ENCODE measurements at places on chromosomes 7 and 10.
A peak's percentile ranks its signal among the peaks of the same experiment; 100 is the strongest.

DNA sequence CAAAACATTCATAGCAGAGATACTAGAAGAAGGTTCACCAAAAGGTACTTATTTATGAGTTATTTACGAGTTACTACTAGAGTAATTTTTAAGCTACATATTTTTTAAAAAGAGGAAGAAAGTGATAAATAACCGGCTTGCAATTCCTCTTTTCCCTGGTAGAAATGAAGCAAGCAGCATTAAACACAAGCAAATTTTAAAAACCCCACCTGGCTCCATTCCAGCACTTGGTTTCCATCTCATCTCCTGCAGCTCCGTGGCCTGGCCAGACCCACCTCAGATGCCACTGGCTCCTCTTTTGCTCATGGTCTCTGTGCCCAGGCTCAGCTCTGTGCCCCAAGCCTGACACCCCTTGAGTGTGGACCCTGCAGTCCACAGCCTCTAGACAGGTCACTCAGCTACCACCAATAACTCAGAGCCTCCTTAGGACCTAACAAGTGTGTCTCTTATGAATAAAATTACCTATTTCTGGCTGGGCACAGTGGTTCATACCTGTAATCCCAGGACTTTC is 479.5 kb downstream of the TNS3 start:
- no peak for DNase-seq

- no peak for DNase-seq
These were observed 41.3 kb upstream of the GGCT start for GRCh38 chr7:30545791-30546555.

DNA sequence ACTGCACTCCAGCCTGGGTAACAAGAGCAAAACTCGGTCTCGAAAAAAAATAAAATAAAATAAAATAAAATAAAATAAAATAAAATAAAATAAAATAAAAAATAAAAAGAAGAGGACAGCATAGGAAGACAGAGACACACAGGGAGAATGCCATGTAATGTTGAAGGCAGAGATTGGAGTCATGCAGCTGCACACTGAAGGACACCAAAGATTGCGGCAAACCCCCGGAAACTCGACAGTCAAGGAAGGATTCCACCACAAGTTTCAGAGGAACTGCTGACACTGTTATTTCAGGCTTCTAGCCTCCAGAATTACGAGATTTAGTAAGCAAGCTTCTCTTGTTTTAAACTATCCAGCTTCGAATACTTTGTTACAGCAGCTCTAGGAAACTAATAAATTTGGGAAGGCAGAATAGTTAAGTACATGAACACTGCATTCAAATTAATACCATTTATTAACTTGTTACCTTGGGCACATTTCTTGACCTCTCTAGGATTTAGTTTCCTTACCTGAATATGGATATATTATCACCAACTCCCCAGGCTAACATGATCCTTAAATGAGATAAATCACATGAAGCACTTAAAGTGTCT is 9.5 kb downstream of the CPED1 start:
- DNase-seq, result no peak

- DNase-seq, result no peak
These were observed 26.0 kb downstream of the LEP start for GRCh38 chr7:128266883-128267594.

DNA sequence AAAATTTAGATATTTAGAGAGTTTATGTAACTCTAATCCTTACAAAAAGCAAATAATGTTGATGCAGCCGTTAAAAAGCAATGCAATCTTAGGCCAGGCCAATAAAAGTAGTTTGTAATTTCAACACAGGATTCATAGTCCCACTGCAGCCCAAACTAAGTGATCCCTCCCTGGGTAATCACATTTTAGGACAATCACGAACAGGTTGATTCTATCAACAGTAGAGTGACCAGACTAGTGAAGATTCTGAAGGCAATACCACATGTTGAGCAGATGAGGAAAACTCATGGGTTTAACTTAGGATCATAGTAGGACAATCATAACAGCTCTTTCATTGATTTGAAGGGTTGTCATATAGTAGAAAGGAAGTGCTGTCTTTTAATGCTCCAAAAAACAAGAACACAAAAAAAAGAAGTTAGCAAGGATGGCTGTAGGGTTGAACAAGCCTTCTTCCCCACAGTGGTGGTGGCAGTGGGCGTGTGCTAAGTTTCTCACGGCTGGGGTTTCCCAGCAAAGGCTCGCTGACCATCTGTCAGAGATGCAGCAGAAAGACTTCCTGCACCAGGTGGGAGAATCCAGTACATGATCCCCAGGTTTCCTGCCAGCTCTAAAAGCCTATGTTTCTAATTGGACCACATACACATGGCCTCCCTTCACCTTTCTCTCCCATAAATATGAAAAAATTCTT is 212.2 kb downstream of the CHRM2 start:
- no peak for DNase-seq

DNA sequence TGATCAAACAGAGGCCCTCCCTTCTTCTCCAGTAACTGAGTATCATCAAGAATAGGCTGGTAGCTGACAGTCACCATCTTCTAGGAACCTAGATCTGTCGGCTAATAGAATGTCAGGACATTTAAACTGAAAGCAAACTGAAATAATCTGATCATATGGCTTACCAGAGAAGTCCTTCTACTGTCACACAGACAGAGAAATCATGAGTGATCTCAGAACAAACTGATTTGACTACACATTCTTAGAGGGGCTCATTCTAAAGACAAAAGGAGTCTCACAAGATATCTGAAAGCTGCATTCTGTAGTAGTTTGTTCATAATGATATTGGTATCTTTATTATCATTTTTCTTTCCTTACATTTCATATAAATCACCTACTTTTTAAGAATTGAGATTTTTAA is 130.9 kb upstream of the ADCY1 start:
- no peak for DNase-seq

DNA sequence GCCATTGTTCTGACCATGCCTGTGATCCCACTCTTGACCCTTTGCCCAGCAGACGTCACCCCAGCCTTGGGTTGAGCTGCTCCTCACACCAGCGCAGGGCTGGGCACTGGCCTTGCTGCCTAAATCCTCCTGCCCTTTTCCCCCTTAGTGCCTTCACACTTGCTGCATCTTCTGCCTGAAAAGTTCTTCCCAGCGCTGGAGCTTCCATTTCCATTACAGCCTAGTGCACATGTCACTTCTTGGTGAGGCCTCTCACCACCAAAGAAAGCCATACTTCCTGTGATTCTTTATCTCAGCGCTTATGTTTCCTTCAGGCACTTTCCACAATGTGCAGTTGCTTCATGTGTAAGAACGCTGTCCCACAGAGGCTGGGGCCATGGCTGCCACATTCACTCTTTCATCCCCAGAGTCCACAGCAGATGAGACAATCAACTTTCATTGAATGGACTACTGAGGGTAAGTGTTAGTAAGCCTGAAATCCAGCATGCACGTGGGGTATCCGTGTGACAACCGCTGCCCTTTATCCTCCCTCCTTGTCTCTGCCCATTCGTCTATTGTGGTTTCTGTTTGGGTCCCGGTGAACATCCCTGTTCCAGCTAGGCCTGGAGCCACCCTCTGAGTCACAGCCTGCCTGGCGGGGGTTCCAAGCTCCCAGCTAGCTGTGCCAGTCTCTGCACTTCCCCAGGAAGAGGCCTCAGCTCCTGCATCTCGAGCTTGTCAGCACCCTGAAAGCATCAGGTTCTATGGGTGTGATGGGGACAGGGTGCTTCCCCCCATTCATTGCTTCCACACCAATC is 37.3 kb downstream of the ADRA2A start:
- no peak for DNase-seq

DNA sequence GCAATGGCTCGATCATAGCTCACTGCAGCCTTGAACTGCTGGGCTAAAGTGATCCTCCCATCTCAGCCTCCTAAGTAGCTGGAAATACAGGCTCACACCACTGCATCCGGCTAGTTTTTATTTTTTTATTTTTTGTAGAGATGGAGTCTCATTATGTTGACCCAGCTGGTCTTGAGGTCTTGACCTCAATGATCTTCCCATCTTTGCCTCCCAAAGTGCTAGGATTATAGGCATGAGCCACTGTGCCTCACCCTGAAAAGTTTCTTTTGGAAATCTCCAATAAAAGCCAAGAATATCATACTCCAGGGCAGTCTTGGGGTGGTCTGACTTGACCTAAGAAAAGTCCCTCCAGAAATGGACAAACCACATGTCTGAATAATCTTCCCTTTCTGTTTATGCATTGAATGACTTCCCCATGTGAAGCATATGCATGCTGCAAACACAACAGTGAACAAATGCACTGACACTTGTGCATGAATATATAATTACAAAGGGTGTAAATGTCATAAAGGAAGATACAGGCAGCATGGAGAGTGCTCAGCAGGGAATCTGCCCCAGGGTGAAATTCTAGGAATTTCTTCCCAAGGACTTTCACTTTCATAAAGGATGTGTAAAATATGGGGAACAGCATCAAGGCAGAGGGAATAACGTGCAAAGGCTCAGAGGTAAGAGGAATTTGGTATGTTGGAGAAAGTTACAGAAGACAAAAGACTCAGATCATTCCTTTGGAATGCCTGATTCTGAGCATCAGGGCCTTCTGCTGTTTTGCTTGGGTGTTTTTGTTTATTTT is 142.4 kb upstream of the LYZL1 start:
- no peak for DNase-seq

- peak; percentile 2 for DNase-seq
These were observed 25.2 kb upstream of the OPTN start for GRCh38 chr10:13074563-13075451.

GRCh38 chr10:44963772-44964633 is 4.4 kb downstream of the RASSF4 start:
- no peak for DNase-seq

DNA sequence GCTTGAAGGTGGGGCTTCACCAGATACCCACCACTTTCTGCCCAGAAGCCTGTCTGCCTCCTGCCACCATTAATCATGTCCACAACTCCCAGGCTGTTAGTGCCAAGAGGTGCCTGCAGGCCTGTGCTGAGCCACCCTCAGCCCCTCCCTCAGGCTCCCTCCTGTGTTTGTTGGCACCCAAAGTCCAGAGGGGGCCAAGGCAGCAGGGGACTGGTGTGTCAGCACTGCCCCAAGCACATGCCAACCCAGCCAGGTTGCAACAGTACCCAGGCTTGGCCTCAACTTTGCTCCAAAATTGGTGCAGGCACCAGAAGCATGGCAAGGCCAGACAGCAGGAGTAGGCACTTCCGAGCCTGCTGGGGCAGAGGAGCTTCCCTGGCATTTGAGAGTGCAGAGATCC is 111.3 kb downstream of the HPSE2 start:
- no peak for DNase-seq

GRCh38 chr7:42886129-42886528 is 25.7 kb downstream of the C7orf25 start:
- DNase-seq, result no peak

DNA sequence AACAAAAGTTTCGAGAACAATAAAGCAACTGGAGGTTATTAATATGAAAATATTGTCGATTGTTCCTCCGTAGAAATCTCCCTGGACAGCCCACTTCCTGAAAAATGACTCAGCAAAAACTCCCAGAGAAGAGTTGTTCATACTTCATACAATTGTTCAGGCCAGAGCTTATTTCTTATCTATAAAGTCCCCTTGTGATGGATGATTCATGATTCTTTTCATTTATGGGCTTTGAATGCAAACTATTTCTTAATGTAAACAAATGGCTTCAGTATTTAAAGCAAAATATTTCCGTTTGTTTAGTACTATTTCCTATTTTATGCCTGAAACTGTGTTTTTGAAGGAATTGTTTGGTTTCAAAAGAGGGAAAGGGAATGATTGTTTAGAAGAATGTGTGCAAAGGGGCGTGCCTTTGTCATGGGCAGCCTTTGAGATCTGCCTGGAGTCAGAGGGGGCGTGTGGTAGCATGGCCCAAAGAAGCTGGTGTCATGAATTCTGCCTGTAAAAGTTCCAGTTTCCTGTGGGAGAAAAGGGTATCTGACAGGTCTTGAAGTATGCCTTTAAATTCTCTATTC is 26.2 kb upstream of the EXOC6 start:
- DNase-seq, result no peak

DNA sequence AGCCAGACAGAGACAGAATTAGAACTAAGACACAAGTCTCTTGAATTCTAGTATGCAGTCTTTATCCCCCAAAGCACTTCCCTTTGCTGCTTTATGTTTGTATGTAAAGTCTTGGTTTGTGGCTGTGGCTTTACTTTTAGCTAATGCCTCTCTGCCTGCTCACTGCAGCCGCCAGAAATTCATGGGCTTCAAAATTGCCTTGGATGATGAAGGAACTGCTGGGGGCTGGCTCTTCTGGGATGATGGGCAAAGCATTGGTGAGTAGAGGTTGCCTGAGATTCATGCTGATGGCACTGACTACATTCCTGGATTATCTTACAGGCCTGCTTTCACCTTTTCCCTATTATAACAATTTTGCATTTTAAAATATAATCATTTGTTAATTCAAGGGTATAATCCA is 10.9 kb upstream of the MGAM2 start:
- no peak for DNase-seq

DNA sequence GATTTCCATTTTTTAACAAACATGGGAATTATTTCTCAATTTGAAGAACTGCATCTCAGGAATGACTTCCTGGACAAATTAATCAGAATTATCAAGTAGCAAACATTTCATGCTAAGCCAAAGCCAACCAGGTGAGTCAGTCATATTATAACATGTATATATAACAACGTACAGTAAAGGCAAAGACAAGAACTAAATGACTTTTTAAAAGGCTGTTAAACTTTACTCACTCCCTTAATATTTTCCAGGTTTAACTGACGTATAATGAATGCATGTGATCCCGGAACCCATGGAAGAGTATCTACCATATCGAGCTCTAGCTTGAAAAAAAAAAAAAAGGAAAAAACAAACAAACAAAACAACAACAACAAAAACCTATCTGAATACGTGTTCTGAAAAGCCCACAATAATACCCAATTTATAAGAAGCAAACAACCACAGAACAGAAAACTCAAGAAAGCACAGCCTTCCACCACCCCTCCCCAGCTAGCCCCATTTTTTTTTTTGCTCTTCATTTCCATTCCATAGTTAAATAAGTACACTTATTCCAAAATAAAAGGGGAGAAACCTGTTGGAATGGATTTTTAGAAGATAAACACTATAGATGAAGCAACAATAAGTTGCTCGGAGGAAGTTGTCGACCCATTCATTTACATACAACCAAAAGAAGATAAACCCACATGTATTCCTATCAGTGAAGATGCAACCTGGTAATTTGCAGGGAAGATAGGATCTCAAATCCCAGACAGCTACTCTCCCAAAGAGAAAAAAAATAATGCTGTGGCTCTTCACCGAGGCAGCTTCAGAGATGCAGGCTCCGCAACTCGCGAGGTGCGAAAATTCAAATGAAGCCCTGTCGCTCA is 537 bp downstream of the NAPEPLD start:
- DNase-seq, result no peak

DNA sequence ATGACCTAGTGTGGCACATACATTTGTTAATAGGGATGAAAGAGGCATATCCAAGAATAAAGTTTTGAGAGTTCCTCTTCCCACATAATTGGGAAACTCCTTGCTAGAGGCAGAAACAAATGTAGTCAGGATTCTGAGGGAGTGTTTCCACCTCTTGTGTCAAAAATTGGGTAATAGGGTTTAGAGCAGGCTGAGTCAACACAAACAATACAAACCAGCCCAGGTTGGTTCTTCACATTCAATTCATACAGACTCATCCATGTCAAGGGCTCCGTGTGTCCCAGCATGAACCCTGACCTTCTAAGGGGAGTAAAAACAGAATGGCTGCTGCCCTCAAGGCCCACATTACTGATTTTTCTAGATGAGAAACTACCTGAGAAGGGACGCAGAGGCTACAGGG is 75.3 kb downstream of the GLI3 start:
- no peak for DNase-seq

All from activated CD8-positive, alpha-beta memory T cell treated with anti-CD3 and anti-CD28 coated beads for 4 hours (primary cell).